ENCODE measurements at places on chromosomes 2 and 18. TPM values are rescaled to one million over a fixed set of nuclear protein-coding genes. Genes with fewer than 3 reads are reported as not detected.

CGREF1 gene
- 7.3 TPM for total RNA-seq

DES gene
- not detected for total RNA-seq

CCNT2 gene
- 11.3 TPM for total RNA-seq

CWC22 gene
- total RNA-seq = 8.7 TPM

TCF23 gene
- total RNA-seq = not detected

TSPYL6 gene
- total RNA-seq = not detected

UPP2 gene
- total RNA-seq = not detected

FRZB gene
- total RNA-seq = 0.03 TPM

SLC9A2 gene
- total RNA-seq = 3.1 TPM

AQP12A gene
- total RNA-seq = not detected

ALLC gene
- total RNA-seq = not detected

DUSP19 gene
- total RNA-seq = 0.70 TPM

ZNF2 gene
- total RNA-seq = 3.3 TPM

DTYMK gene
- 137 TPM for total RNA-seq

SYT4 gene
- not detected for total RNA-seq

DSG2 gene
- total RNA-seq = 58.5 TPM
